Stimulated activated naive CD8-positive, alpha-beta T cell treated with anti-CD3 and anti-CD28 coated beads, Interleukin-15, amount 100 ng/mL, for 72 hours (primary cell): ENCODE measurements at places on chromosomes 3 and 15.

GRCh38 chr3:126550488-126551051, 8.2 kb downstream of the C3orf22 start:
- no peak for DNase-seq

- DNase-seq = no peak
These were observed 17.8 kb downstream of the ABHD17C start for GRCh38 chr15:80712956-80713355.

DNA sequence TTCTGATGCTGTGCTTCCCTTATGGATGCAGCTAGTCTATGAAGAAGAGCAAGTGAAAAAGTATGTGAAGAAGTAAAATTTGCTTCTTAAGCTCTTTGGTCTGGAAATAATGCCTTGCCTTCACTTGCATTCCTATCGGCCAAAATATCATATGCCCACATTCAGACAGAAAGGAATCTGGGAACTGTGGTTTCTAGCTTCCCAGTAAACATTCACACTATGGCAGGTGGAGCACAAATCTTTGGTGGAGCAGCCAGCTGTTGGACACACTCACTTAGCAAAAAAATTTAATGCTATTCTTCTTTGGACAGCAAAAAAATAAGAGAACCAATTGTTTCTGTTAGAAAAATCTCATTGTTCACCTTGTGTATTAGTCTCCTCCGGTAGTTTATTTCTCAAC, 12.3 kb upstream of the COL6A6 start:
- DNase-seq = no peak

DNA sequence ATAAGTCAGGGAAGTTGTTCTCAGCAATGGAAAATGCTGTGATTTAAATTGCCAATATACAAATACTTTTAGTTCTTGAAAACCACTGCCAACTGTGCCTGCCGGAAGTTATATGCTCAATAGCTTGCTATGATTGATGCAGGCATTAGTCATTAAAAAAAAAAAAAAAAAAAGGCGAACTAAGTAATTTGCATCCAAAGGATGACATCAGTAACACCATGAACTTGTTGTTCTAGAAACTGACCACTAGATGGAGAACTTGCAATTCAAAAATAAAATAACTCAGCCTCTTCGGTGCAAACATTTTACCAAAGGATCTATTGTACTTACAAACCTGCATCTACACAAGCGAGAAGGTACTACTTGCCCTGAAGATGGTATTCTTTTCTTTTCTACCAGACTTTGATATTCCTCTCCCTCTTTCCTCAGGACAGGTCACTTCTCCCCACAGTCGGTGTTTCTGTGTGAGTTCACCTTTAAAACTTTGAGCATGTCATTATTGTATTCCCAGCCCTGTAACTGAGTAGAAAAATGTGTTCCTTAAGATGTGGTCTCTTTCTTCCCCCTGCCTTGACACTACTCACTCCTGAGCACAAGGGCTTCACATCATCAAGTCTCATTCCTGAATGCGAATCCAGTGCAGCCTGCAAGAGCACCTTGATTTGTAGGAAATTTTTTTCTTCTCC, 115.0 kb upstream of the VEPH1 start:
- DNase-seq = no peak

DNA sequence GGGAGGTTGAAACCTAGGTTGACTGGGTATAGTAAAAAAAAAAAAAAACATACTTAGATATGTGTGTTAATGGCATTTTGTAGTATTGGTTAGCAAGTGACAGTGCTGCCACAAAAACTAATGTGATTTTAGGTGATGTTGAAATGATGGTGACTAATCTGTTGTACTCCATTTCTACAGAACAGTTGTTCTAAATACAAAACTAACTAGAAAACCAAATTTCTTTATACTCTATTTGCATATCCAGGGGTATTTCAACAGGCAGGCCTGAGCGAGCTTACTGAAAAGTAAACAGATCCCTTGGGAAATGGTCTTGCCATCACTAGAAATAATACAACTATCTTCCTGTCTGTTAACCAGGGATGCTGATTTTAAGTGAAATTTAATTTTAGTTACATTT, 20.5 kb downstream of the TSC22D2 start:
- DNase-seq = no peak

GRCh38 chr15:78065284-78065872, 12.1 kb downstream of the TBC1D2B start:
- no peak for DNase-seq

DNA sequence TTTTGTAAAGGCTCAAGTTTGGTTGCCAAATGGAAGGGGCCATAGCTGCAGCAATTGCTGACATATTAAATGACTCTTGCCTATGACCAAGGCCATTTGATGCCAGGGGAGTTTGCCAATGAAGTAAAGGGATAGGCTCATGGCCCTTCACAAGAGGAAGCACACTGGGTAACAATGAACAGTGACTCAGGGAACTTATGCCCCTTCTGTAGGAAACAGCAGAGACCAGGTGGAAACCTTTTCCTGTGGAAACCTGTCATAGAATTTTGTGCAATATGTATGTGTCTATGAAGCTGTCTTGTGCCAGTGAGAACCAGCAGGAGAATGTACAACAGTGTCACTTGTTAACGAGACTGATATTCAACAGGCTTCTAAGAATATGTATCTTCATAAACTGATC, 25.4 kb upstream of the AVEN start:
- DNase-seq = no peak

DNA sequence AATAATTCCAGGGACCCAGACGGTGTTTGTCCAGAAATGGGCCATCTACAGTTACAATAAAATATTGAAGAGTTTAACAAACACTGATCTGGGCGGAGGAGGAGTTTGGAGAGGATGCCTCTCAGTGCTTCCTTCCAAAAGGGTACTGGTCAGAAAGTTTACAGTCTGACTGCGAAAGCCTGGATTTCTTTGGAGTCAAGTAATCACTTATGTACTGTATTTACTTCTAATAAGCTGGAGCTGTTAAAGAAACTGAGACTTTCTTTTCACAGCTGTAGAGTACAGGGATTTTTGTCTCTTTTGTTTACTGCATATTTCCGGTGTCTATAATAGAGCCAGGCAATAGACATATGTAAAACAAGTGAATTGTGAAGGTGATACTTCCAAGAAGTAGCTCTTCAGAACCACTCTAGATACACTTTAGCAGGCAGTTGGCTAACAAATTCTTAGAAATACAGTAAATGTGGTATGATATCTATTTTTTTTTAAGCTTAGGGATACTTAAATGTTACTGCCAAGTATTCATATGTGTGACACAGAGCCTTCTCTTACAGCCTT, 22.1 kb upstream of the NEO1 start:
- DNase-seq = no peak

DNA sequence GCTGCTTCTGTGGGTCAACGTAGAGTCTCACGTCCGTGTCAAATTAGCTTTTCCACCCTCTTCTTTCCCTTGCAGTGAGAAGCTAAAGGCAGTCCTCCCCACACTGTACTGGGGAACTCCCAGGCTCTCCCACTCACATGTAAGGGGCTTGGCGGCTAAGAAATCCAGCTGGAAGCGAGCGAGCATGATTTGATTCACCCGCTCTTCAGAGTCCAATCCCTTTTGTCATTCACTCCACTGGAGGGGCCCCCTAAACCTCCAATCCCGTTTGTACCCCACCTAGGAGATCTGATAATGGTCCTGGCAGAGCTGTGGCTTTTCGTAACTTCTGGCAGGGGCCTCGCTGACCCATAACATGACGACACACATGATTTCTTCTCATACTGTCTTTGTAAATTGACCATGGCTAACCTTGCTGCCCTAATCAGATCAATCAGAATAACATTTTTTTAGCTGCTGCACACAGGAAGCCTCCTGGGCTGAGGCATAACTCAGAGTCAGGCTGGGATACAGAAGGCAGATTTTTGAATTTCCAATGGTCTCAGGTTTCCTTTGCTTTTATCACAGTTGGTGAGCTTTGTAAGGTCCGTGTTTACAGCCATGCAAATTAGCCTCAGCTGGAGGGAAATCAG, 235.2 kb downstream of the GREM1 start:
- DNase-seq = no peak

- DNase-seq = peak; percentile 40
These were observed 91.3 kb downstream of the SHQ1 start for GRCh38 chr3:72756900-72757299.

- no peak for DNase-seq
These were observed 51.2 kb downstream of the SETD5 start for GRCh38 chr3:9448643-9449042.

- DNase-seq = peak; percentile 46
These were observed 29.5 kb upstream of the ZNF710 start for GRCh38 chr15:89971592-89971997.

GRCh38 chr15:91857772-91858171, 4.3 kb downstream of the SLCO3A1 start:
- DNase-seq = peak; percentile 57

DNA sequence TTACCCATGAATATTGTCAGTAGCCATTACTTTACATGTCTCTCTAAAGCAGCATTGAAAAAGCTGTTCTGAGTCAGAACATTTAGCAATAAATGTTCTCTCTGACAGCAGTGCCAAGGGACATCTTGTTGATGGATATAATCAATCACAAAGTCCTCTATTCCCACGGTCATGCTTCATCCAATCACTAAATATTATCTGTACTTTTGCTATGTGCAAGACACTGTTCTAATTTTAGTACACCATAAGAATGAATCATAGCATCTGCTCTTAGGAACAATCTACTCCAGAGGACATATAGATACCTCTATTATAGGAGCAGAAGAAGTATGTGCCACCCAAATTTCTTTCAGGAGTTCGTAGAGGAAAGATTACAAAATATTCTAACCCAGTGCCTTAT, 142.5 kb upstream of the MBNL1 start:
- no peak for DNase-seq

- DNase-seq = no peak
These were observed 253.9 kb downstream of the MCTP2 start for GRCh38 chr15:94485148-94485719.

- DNase-seq = no peak
These were observed 67.1 kb downstream of the ABHD5 start for GRCh38 chr3:43757666-43758321.

DNA sequence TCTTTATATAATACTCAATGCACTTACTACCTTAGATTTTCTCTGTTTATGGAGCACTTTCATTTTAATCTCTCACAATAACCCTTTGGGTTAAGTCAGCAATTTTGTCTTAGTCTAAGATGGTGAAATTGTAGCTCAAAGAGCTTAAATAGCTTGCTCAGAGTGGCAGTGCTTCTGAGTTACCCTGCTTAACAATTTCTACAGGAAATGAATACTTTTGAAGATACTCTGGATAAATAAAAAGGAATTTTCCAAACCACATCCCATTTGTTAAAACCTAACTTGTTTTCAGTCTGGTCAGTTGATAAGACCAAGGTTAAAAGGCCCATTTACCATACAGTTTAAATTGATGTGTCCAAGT, 37.2 kb downstream of the HMG20A start:
- DNase-seq = no peak

DNA sequence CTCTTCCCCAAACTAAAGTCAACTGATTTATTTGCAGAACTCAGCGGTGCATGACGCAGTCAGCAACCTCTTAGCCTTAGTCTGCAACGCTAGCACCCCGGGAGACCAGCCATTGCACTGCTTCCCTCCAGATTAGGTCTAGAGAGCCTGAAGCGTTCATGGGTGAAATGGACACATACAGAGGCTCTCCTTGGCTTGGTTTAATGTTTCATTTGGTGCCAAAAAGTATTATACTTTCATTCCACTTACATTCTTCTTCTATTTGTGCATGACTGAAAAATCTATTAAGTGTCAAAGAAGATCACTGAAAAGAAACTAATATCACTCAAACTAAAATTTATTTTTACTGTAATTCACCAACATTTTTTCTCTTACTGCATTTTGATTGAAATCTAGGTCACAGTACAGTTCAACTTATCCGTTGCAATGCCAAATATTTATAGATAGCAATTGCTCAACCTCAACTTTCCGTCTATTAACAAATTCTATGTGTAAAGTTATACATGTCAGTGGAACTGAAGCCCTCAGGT, 116.2 kb downstream of the ROBO1 start:
- no peak for DNase-seq

DNA sequence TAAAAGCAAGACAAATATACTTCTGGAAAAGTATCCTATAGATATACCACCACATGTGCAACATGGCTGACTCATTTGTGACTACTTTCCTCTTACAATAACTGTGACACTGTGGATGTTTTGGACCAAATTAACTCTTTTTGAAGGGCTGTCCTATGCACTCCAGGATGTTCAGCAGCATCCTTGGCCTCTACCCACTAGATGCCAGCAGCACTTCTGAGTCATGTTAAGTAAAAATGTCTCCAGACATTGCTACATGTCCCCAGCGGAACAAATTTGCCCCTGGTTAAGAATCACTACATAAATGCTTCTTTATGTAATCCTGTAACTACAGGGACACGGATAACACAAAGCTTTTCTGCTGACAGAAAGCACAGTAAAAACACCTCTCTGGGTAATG, 32.0 kb downstream of the RUVBL1 start:
- DNase-seq = no peak

- peak; percentile 86 for DNase-seq
These were observed 8.1 kb downstream of the PPM1M start for GRCh38 chr3:52253314-52254304.

- no peak for DNase-seq
These were observed 1050.5 kb downstream of the ROBO2 start for GRCh38 chr3:78090382-78090781.

DNA sequence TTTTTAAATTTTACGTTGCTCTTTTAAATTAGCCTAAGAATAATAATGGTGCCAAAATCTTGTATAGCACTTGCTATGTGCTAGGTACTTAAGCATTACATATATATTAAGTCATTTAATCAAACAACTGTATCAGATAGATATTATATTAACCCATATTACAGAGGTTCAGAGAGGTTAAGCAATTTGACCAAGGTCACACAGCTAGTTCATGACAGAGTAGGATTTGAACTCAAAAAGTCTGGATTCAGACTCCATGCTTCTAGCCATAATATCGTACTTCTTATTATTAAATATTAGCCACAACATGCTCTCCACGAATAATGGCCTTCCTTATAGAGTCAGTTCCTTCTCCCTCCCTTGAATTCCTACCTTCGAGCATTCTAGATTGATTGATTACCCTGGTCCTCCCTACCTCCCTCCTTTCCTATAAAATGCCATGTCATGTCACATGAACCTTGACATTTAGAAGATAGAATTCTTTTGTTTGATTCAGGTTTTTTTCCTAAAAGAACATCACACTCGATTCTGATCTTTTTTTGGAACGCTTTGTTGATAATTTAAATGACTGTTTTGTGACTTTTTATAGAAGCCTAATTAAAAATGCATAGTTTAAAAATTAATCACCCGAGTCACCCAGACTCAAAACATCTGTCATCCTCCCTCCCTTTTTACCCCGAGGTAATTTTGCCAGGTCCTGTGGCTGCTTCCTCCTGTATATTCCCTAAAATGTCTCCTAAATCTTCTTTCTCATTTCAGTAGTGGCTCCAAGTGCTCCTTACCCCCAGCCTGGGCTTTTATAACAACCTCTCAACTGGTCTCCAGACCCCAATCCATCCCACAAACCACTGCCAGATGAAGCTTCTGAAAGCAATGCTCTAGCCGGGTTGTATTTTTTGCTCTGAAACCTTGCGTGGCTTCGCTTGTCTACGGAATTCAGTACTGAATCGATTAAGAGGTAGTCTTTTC, 8.5 kb upstream of the PSMD6 start:
- no peak for DNase-seq
